Effector memory CD8-positive, alpha-beta T cell (primary cell): ENCODE measurements at places on chromosomes 12 and 14.

- no peak for DNase-seq
Measured at GRCh38 chr12:13102461-13103195, 839 bp downstream of the GSG1 start.

GRCh38 chr12:89884416-89884898, 175.8 kb upstream of the ATP2B1 start:
- no peak for DNase-seq

GRCh38 chr14:84937449-84937848, 592.5 kb upstream of the FLRT2 start:
- DNase-seq = no peak

DNA sequence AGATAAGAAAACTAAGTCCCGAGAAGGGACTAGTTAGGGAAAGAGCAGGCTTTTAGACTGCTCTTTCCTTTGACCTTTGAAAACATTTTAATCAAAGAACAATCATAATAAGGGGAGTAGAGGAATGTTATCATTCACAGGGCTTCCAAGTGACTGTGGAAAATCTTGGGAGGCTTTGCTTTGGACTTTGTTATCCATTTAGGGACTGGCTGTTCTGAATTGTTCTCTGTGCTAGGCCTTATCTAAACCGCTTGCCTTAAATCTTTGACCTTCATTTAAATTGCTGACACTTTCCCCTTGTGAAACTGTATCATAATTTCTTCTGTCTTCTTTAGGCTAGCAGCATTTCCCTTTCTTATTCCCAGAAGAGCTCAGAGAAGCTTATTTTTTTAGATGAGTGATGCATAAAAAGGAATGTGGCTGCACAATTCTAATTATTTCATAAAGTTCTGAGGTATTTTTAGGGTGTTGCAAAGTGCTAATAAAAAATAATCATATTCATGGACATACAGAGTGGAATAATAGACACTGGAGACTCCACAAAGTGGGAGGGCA, 9.5 kb upstream of the CALM1 start:
- DNase-seq = no peak

GRCh38 chr12:14810953-14811483, 3.0 kb downstream of the SMCO3 start:
- DNase-seq = no peak

- DNase-seq = no peak
Measured at GRCh38 chr12:64010069-64010686, 165.7 kb downstream of the SRGAP1 start.

DNA sequence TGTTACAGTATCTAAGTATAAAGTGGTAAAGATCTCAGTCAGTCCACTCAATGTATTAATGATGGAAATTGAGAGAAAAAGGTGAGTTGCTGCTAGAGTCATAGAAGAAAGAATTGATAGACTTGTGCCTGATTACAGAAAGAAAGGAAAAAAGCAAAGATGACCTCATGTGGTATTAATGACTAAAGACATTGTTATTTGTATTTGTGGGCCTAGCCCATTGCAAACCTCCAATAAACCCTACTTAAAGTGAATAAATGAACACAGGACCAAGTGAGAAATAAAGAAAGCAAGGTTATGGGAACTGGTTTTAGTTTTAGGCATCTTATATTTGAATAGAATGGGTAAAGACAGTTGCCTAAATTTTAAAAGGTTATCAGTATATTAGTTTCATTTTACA, 105.5 kb downstream of the SYT1 start:
- no peak for DNase-seq

GRCh38 chr12:105319691-105320209, 10.7 kb upstream of the C12orf75 start:
- no peak for DNase-seq

DNA sequence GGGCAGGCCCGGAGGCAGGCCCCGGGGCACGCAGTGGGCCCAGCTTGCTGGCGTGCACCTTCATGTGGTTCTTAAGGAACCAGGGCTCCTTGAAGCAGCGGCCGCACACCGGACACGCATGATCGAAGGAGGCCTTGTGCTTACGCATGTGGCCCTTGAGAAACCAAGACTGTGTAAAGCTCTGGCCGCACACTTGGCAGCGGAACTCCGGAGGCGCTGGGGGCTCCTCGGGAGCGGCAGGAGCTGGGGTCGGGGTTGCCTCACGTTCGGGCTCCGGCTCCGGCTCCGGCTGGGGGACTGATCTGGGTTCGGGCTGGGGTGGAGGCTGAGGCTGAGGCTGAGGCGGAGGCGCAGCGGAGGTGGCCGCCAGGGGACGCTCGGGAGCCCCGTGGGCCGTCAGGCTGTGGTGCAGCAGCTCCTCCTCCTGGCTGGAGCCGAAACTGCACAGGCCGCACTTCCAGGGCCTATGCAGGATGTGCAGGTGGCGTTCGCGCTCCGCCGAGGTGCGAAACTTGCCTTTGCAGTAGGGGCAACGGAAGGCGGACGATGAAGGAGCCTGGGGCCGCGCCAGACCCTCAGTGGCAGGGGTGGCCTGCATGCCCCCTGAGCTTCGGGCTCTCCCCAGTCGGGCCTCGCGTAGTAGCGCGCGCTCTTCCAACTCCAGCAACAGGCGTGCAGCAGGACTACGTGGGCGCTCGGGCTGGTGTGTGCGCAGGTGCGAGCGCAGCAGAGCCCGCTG, 6.0 kb downstream of the ZNF219 start:
- DNase-seq = peak; percentile 95

DNA sequence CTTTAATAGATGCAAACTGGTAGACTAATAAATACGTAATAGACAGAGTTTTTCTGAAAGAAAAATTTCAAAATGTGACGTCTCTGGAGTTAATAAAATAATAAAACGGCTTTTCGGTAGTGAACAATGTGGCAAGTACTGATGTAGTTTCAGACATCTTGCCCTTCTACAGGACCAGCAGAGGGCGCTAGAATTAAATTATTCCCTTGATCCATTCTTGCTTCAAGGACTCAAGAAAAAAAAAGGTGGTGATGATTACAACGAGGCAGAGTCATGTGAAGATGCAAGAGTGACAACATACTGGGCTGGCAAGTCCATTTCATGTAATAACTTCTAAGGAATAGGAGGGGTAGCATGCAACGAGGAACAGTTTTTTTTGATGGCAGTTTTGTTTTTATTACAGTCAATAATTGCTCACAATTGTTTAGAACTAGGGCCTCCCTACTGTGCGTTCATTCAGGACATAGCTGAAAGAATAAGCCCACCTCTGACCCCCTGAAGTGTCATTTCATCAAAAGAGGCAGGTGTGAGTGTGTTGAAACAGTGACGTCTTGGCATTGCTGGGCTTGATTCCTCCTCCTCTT, 101.0 kb upstream of the GZMB start:
- peak; percentile 30 for DNase-seq

GRCh38 chr14:26606729-26607312, 9.0 kb upstream of the NOVA1 start:
- DNase-seq = no peak

DNA sequence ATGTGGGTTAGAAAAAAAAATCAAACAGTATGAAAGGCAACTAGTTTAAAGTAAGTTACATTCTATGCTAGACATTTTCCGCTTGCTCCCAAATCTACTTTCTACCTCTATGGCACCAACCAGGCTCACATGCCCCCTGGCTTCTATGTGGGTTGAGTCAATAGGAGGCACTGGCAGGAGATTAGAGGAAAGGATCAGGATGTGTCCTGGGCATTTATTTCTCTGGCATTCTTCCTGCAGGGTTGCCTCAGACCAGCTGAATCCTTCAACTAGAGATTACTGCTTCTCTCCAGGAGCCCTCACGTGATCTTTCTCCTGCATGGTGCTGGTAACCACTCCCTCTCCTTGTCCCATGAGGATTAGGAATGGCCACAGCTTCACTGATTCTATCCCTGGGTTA, 14.9 kb upstream of the CCDC60 start:
- DNase-seq = no peak

DNA sequence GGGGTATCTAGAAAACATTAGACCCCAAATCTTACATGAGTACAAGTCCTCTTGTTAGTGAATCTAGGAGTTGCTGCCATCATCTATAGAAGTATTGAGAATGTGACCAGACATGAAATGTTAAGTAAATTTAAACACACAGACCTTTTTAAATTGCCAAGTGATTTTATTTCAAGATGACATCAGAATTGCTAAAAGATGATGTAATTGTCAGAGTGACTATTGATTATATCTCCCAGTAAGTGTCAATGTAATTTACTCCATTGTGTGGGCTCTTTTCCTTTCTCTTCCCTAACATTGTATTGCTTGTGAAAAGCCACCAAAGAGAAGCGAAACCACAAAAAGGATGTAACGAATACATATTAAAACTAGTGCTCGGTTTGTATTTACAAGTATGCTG, 16.8 kb downstream of the ADAM21 start:
- no peak for DNase-seq

DNA sequence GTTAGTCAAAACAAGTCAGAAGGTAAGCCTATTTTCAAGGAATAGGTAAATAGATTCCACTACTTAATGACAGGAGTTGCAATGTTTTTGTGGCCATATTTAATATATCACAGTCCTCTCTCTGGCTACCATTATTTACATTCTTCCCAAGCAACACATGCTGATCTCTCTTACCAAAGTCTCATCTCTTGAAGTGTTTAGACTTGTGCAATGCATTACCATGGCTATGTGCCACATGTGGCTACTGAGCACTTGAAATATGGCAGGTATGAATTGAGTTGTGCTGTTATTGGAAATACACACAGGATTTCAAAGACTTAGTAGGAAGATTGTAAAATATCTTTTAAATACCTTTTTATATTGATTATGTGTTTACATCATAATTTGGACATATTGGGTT, 262.4 kb upstream of the PDE3A start:
- DNase-seq = no peak

DNA sequence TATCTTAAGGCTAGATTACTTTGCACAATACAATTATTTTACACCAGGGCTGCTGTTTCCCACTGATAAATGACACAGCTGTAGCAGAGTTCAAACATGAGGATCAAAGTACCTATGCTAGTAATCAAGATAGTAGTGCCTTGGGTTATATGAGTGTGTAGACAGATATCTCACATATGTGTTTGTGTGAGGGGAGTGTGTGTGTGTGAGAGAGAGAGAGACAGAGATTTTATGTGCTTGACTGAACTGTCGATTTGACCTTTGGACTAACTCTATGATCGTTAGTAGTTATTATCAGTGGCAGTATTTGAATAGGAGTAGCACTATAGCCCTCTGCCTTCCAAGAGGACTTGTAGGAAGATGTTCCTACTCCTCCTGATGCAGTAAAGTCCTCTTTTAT, 15.5 kb downstream of the PLEKHA5 start:
- DNase-seq = no peak

GRCh38 chr12:11573880-11574279, 75.6 kb upstream of the ETV6 start:
- no peak for DNase-seq

GRCh38 chr14:82482345-82482744, 948.7 kb upstream of the SEL1L start:
- no peak for DNase-seq

DNA sequence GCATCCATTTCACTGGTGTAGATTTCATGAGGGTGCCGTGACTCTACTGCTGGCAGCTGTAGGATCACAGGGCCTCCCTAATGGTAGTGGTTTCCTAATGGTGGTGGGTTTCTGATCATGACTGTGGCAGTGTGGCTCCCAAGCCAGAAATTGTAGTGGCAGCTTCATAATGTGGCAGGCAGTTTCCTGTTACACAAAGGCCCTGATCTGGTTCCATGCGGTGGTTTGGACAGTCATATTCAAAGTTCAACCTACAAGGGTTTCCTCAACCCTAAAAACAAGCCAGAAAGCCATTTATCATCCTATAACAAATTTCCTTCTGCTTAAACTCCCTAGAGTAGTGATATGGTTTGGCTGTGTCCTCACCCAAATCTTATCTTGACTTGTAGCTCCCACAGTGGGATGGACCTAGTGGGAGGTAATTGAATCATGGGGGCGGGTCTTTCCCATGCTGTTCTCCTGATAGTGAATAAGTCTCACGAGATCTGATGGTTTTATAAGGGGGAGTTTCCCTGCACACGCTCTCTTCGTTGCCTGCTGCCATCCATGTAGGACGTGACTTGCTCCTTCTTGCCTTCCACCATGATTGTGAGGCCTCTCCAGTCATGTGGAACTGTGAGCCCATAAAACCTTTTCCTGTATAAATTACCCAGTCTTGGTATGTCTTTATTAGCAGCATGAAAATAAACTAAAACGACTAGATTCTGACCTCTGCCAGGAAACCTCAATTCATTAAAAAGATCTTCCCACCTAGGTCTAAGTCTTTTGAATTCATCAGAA, 257.1 kb downstream of the EFCAB11 start:
- no peak for DNase-seq

GRCh38 chr12:126763359-126763758, 1503.6 kb upstream of the TMEM132C start:
- no peak for DNase-seq

- DNase-seq = no peak
Measured at GRCh38 chr14:32947792-32948191, 9.1 kb downstream of the NPAS3 start.

GRCh38 chr12:133203344-133204263, 22.3 kb downstream of the ZNF268 start:
- DNase-seq = no peak

- DNase-seq = no peak
Measured at GRCh38 chr14:96363751-96364336, 518 bp downstream of the GSKIP start.

- peak; percentile 25 for DNase-seq
Measured at GRCh38 chr12:96258104-96258961, 64.2 kb downstream of the ELK3 start.

DNA sequence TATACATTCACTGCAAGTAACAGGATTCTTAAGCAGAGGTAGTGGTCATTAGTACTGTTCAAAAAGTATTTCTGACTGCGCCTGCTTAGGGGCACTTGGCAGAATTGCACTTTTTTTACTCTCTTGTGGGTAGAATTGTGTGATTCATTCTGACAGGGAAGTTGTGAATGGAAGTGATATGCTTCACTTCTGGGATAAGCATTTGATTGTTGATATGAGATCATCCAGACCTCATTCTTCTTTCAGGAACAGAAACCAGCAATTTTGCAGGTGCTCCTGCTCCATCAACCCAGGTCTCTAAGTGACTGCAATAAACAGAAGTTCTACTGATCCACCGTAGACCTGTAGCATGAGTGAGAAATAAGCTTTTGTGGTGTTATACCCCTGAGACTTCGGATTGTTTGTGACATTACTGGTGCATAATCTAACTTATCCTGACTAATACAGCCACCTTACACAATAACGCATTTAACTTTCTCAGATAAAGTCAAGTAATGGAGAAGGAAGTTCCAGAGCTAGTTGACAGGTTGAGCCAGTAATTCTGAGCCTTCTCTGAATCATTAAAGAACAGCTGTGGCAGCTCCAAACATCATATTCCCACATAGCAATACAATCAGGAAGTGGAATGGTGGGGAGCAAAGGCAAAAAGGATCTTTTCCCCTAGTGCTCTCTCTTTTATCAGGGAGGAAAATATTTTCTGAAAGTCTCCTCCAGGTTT, 387.9 kb downstream of the SYT1 start:
- no peak for DNase-seq

- no peak for DNase-seq
Measured at GRCh38 chr12:46535907-46536306, 163.3 kb upstream of the SLC38A2 start.

GRCh38 chr12:121087467-121088194, 45.0 kb upstream of the P2RX7 start:
- DNase-seq = no peak
